Left lobe of liver (tissue), 2 donors: ENCODE measurements at places on chromosomes 13 and 19.

GRCh38 chr13:97249093-97249795 is 27.1 kb downstream of the MBNL2 start:
- DNase-seq: no peak

DNA sequence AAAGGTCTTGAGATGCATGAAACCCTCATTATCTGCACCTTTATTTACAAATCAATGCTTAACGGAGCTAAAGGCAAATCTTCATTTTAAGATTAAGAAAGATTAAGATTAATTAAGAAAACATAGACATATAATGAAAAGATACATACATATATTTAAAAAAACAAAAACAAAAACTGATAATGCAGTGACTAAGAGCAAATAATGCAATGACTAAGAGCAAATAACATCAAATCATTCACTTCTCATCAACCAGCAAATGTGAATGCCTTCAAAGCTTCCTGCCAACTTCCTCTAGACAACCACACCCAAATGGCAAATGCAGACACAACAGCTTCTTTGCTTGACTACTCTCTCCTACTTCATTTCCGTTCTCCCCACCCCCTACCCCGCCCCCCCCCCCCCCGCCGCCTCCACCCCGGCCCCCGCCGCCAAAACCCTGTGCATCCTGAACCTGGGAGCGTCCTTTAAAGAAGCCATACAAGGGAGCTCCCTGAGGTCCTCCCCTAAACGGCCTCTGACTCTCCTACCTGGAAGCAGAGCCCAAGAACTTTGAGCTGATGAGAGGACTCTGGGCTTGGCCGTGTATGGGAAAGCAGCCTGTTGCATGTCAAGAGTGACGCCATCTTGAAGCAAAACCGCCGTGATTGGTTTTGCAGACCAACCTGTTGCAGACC is 24.5 kb downstream of the TEX101 start:
- no peak for DNase-seq

DNA sequence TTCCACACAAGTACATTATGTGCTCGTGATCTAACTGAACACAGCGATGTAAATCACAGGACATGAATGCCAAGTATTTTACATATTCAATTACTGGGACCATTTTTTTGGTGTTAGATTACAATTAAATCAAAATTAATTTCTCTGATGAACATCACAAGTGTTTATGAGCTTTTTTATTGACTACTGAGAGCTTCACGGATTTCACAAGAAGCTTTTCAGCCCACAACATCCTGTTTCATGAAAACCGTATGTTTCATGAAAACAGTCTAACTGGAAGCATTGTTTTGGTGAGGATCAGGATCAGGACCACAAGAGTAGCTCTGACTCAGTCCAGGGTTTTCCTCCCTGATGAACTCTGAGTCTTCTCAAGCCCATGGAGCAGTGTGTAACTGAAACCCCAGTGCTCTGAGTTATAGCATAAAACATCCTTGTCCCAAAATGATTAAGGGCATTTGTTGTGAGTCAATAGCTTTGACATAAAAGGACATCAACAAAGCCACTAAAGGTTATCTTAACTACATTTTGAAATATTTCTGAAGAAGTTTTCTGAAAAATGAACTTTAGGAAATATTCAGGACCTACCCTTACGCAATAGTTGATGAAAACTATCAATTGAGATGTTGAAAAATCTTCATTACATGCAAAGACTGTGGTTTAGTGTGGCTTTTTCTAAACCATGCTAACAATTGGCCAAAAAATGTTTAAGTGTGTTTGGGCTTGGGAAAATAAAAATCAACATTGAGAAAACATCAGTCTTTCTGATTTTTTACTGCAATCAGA is 49.3 kb downstream of the UFM1 start:
- no peak for DNase-seq

- DNase-seq: peak; percentile 66
Observed at GRCh38 chr13:78875792-78876580, 217.0 kb upstream of the OBI1 start.

DNA sequence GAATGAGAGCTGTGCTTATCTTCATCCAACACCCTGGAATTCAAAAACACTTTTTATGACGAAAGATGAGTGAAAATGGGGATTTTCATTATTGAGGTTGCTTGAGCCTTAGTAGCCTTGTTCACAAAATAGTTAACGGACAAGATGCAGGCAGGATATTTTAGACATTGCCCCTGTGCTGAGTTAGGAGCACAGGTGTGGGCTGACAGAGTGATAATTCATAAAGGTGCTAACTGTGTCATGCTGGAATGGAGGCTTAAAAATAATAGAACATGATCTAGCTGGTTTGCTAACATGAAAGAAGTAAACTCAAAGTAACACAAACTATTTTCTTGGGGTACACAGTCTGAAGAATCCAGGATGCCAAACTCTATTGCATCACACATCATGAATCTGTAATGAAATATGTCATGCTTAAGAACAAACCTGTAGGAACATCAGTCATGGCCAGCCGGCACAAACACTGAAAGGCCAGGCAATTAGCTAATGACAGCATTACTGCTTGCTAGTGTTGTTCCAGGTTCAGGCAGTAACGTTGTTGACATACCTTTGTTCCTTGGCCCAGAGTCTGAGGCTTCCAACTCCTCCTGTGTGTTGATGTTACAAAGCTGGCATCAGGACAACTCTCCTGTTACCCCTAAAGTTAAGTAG is 55.3 kb downstream of the FRY start:
- DNase-seq: no peak

GRCh38 chr19:16726916-16727315 is 7.3 kb downstream of the NWD1 start:
- DNase-seq: no peak

DNA sequence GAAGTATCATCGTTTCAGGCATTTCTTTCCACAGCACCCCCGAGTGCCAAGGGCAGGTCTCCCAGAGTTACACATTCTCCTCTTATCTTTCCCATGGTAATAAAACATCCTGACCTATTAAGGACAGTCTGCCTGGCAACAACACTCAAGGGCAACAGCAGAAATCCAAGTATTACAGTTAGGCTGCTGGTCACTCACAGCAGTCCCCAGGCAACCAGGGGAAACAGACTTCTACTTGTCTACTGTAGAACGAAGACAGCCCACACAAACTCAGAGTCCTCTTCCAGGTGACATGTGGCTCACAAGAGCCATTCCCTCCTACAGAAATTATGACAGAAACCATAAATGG is 24.3 kb downstream of the RCBTB1 start:
- no peak for DNase-seq
